ENCODE measurements at places on chromosomes 4 and X.

GRCh38 chr4:114364857-114365256, 233.8 kb upstream of the UGT8 start:
- peak; percentile 22 for DNase-seq

DNA sequence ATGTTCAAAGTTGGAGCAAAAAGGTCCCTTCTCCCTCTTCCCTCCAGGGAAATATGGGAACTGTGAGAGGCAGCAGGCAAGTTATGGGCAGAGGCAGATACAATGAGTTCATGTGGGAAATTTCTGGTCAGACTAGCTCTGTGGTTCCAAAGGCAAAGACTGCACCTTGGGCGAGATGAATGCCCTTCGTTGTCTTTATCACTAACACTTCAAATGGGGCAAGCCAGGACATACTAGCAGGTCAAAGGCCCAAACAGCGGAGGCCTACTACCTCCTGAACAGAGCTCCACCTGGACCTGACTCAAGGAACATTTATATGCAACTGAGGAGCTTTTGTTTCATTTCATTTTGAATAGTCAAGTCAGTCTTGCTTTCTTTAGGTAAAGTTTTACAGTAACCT, 29.0 kb downstream of the SRPX2 start:
- no peak for DNase-seq

GRCh38 chr4:181364504-181364903, 878.7 kb upstream of the TENM3 start:
- no peak for DNase-seq

GRCh38 chr4:152848508-152848907, 68.8 kb downstream of the ARFIP1 start:
- no peak for DNase-seq

DNA sequence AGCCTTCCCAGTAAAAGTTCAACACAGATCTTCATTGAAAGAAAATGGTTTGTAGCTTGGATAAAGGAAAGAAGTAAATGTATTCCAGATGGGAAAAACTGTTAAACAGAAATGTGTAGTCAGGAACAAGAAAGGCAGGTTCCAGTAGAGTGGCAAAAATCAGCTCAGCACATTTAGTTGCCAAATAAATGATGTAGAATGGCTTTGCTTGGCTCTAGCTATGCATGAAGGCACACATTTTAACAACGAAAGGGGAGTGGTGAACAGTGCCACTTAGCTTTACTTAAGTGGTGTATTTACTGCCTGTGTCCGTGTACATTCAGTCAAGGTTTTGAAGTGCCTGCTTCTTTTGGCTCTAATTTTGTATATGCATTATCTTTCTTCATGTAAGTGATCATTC, 644.5 kb upstream of the ATOH1 start:
- peak; percentile 8 for DNase-seq

DNA sequence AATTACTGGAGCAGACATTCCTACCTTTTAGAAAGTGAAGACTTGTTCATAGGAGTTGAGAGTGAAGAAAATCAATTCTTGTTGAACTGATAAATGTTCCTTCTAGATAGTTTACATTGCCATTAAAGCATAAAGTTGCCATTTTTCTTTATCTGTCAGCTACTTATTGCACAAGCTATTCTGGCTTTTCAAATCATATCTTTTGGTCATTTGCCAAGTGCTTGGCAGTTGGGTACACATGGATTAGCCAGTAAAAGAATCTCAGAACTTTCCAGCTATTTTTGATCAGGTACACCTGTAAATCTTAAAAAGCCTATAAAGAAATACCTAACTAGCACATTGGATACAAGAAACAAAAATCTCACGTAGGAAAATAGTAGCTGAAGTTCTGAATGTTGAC, 56.4 kb upstream of the PNPLA4 start:
- no peak for DNase-seq

GRCh38 chr4:10101671-10102473, 14.7 kb downstream of the WDR1 start:
- no peak for DNase-seq

DNA sequence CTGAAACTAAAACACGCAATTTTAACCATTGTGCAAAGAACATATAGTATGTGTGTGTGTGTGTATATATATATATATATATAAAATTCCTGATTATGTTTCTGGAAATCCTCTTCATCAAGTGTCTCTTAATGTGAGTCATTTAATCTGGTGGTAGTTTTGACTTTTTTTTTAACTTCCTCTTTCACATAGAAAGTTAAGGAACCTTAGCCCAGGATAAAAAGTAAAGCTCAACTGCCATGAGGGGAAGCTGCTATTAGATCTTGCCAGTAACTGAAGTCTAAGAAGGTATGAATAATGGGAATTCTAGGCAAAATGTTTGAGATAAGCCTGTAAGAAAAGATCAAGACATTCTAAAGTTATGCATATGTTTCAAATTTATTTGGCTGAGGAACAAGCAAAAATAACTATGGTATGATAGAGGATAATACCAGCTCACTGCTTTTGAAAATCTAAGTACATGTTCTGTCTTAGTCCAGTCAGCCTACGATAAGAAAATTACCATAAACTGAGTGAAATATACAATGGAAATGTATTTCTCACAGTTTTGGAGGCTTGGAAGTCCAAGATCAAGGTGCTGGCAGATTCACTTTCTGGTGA, 757.0 kb downstream of the TRAM1L1 start:
- no peak for DNase-seq

DNA sequence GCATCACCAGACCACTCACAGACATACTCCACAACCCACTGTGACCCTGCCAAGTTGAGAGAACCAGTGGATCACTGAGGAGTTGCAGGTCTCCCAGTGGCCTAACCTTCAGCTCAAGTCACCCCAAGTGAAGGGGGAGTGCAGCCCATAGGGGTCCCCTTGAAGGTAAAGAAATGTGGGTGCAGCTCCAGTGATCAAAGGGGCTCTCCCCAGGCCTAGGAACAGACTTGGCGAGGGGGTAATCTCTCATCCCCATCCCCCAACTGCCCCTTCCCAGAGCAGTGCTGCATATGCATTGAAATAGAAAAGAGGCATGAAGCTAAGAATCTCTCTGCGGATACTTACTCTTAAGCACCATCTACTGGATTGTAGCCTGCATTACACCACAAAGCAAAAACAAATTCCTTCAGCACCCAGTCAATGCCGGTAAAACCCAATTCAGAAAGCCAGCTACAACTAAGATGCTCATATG, 27.0 kb downstream of the MAGEE1 start:
- peak; percentile 48 for DNase-seq
